Stromal cell of bone marrow (primary cell): ENCODE measurements at places on chromosomes 1 and 21.

GRCh38 chr1:17520041-17520440 is 19.5 kb upstream of the ARHGEF10L start:
- DNase-seq: no peak

- no peak for DNase-seq
Observed at GRCh38 chr1:153122831-153123421, 9.6 kb upstream of the SPRR2F start.

DNA sequence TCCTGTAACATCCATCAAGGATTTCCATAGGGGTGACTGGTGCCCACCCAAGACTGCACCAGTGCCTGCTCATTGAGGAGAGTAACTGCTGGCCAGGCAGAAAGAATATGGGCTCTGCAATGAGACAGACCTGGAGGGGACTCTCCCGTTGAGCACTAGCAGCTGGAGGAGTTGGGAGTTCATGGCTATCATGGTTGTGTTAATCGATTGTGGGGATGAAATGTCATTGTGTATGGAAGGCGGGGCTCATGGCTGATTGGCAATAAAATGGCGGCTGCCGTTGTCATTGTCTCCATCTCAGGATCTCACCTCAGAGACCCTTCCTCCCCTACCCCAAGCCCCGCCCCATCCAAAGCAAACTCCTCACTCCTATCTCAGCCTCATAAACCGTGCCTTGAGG is 3.9 kb downstream of the TMEM125 start:
- DNase-seq: no peak

GRCh38 chr21:25568246-25568645 is 39.0 kb downstream of the MRPL39 start:
- no peak for DNase-seq

GRCh38 chr1:68128157-68128556 is 77.7 kb upstream of the DIRAS3 start:
- DNase-seq: no peak

DNA sequence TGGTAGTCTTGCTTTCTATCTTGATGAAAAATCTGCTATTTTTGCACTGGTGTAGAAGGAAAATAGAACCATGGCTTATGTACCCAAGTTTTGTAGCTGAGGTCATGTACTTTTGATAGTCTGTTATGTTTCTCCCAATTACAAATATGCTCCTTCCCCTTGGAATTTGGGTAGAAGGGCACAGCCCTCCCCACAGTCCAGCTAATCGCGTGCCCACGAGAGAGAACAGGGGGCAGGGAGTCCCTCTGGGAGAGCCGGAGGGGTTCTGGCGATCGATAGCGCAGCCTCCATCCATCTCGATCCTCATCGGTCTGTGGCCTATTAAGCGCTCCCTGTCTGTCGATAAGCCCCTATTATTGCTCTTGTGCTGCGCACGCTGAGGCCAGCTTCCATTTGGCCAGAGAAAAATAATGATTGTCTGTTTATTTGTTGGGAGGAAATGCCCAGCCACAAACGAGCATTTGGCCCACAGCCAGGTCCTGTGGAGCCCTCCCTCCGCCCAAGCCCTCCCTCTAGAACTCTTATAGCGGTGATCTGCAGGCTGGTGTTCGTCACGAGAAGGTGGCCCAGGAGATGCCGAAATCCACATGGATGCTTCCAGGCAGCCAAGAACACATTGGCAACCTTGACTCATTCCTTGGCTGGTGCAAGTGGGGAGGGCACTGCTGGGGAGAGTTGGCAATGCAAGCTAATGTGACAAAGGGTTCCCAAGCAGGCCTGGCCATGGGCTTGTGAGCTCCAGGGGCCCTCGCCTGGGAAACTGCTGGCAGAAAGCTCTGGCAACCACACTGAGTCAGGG is 134.7 kb upstream of the TNR start:
- DNase-seq: no peak

GRCh38 chr1:35577071-35577998 is 4.2 kb downstream of the TFAP2E start:
- DNase-seq: no peak

DNA sequence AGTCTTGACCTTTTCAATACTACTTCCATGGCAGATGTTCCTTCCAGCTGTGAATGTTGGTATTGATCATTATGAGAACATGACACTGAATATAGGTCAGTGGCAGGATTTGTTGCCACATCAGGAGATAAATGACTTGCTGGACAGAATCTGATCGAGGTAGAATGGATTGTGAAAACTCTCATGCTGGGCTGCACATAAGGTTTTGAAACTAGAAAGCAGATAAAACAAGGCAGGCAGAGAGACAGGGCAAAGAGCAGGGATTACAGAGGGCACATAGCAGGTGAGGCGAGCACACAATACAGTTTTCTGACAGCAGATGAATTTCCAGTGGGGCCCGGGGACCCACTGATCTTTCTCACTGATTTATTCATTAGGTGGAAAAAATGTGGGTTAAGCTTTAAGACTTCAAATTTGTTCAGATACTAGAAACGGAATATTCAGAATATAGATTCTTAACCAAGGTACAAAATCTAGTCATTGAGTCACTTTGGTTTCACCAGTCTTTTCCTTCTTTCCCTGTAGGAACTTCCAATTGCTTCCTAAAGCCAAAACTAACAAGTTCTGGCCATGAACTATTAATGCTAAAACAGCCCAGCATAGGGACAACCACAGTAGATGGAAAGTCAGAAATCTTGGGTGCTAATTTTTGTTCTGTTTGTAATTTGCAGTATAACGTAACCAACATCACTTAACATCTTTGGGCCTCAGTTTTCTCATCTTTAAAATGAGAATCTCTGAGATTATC is 296.0 kb upstream of the PTBP2 start:
- DNase-seq: no peak

DNA sequence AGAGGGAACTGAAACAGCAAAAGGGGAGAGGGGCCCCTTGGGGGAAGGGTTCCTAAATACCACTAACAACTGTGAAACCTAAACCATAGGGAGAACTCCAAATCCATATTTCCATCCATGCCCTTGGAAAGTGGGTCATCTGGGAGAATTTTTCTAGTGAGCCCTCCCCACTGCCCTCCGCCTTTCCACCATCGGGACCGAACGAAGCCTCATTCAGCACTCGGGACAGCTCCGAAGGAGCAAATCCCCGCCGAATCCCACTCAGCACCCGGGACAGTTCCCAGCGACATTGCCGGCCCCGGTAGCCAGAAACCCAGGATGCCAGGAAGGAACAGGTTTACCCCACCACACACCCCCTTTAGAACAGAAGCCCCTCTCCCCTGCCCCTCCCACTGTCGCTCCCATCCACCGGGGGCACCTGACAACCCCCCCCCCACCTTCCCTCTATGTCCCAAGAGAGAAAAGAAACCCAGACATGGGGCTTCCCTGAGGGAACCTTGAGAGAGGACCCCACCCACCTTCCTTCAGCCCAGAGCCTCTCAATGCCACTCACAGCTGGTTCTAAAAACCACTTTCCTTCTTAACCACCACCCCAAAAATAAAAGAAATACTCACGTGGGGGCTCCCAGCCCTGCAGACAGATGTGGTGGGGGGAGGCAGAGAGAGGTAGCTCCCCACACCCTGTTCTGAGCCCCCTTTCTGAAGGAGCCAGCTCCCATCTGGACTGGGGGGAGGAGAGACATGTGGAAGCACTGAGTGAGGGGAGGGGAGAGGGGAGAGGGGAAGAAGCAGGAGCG is 4.5 kb downstream of the DLGAP3 start:
- DNase-seq: peak; percentile 33

DNA sequence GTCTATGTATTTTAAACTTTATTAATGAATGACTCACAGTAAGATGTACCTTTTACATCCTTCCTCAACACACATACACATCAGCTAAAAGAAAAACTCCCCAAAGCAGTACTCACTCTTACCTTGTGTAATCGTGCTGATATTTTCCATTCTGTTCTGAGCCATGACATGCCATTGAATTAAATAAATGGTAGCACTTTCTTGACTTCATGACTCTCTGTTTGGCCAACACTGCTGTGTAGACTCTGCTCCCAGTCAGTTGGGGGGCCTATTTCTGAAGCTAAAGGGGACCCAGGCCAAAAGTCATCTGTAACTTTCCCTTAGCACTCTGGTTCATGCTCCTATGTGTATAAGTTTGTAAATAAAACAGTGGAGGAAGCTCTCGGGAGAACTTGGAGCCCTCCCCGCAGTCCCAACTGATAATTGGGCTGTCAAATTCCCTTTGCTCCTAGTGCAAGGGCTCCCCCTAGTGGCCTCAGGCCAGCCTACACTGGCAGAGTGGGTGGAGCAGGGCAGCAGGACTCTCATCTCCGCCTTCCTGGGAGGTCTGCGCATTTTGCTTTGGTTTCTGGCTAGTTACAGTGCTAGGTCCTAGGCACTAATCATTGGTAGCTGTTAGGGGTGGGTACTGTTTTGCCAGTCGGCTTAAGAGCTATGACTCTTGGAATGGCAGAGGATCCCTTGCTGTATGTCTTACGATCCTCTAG is 1.7 kb upstream of the FYB2 start:
- peak; percentile 64 for DNase-seq

DNA sequence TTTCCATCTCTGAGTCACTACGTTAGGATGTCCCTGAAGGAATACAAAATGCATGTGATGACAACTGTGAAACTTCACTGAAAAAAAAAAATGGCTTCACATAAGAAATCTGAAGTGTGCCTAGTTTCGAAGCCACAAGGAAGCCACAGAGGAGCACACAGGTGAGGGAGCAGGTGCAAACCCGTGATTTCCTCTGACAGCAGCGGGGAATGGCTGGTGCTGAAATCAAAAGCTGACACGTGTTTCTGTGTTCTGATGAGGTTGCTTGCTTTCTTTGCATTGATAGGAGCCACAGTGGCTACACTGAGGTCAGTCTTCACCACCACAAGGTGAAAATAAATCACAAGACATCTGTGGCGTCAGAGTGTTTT is 105.7 kb upstream of the TLR5 start:
- no peak for DNase-seq

- DNase-seq: no peak
Observed at GRCh38 chr21:44524414-44525371, 15.3 kb downstream of the KRTAP10-1 start.

- no peak for DNase-seq
Observed at GRCh38 chr1:206723462-206723804, 38.7 kb downstream of the MAPKAPK2 start.

DNA sequence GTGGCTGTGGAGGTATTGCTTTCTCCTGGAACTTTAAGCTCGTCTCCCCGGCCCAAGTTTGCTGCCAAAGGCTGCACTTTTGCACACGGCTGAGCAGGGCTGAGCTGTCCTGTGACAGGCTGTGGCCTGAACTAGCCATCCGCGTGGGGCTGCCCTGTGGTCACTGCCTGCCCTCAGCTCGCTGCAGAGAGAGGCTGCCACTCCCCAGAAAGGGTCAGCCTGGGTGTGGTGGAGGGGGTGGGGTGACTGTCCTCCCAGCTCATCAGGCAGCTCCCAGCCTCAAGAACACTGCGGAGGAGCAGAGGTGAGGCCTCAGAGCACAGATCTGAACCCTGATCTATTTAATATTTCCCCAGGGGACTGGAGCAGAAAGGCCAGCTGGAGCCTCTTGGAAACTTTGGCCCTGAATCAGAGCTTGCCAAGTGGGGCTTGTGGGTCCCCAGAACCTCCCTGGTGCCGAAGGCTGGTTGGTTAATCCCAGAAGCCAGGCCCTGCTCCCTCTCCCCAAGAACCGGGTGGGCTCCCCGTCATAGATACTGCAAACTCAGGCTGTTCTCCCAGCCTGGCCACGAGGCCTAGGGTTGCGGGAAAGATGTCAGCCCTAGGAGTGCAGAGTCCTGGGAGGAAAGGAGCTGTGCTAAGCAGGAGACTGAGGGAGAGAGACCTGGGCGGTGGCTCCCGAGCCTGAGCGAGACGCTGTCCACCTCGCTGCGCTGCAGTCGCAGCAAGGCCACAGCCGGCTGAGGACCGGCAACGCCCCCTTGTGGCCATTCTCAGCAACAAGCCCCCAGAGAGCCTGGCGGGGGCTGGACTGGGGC is 125.1 kb upstream of the IPO9 start:
- DNase-seq: peak; percentile 60
